Stimulated activated CD4-positive, alpha-beta T cell treated with anti-CD3 and anti-CD28 coated beads, Interleukin-12 subunit alpha, Interleukin-12 subunit beta, amount 100 ng/mL, for 48 hours (primary cell): ENCODE measurements at places on chromosomes 2 and 18.

GRCh38 chr18:46051731-46052461 is 20.2 kb downstream of the PSTPIP2 start:
- DNase-seq: no peak

- no peak for DNase-seq
Observed at GRCh38 chr2:66982766-66983165, 414.4 kb upstream of the ETAA1 start.

GRCh38 chr2:195477996-195478382 is 179.0 kb upstream of the SLC39A10 start:
- DNase-seq: no peak

DNA sequence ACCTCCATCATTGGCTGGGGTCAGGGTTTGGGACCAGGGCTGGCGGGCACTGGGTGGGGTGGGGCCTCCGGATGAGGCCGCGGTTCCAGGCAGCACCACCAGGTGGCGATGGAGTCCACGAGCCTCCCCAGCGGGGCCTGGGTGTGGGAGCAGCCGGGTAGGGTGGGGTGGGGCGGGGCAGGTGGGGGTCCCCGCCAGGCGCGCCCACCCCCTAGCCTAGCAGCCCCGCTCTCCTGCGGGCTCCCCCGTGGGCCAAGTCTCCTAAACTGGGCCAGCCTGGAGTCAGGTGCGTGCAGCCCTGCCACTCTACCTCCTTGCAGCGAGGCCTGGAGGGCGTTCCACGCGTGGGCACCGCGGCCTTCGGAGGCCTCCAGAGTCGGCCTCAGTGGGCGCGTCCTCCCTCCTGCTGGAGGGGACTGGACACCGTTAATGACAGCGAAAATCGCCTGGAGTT is 187.5 kb downstream of the TWIST2 start:
- peak; percentile 56 for DNase-seq

- DNase-seq: no peak
Observed at GRCh38 chr2:54724560-54725342, 1.3 kb downstream of the EML6 start.

DNA sequence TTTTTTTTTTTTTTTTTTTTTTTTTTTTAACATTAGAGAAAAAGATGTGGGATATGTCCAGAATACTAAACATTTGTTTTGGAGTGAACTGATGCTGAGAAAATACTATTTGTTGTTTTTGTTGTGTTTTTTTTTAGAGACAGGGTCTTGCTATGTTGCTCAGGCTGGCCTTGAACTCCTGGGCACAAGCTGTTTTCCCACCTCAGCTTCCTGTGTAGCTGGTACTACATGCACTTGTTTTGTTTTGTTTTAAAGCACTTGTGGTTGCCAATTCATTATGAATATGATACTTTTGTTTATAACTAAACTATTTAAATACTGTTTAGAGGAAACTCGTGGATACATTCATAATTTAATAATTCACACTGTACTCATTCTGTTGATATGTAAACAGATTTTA is 33.4 kb upstream of the DYSF start:
- no peak for DNase-seq

DNA sequence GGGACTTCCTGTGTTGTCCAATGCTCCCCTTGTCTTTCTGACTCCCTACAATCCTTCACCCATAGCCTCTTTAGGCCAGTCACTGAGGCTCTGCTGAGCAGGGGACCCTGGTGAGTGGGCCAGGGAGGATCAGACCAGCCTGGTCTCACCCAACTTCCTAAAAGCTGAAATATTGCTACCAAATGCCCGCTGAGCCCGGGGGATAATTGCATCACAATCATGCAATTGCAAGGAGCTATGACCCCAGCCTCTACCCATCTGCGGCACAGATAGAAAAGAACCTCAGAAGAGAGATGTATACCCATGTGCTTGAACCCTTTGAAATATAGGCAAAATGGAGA is 3.7 kb upstream of the SP100 start:
- DNase-seq: no peak

DNA sequence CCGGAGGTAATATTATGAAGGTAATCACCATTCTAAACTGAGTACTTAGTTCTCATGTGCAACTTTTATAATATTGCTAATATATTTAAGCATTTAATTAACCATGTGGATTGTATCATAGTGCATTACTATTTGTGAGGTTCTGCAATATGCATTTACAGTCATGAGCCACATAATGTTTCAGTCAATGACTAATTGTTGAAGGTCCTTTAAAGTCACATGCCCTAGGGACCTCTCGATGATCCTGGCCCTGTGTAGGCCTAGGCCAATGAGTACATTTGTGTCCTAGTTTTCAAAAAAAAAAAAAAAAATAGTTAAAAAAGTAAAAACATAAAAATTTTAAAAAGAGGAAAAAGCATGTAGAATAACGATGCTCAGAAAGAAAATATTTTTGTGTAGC is 298.0 kb downstream of the DSEL start:
- DNase-seq: no peak
